CD4-positive, alpha-beta T cell treated with Interferon alpha-2 for 1 hour (primary cell): ENCODE measurements at places on chromosomes 11 and 22.

DNA sequence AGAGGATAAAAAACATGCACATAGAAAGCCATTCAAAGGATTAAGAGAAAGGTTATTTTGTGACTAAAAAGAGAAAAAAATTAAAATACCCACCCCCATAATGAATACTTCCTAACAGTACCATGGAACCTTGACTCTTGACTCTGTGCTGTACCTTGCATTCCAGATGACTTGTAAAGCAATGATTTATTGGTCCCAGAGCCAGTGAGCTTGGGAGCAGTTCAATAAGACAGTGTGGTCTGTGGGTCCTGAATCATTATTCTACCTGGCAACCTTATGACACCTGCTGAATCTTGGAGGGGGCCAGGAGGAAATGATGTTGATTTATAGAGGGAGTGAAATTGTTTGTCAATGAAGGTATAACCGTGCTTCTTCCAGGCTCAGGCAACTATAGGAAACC is 34.2 kb upstream of the PAX6 start:
- no peak for DNase-seq

DNA sequence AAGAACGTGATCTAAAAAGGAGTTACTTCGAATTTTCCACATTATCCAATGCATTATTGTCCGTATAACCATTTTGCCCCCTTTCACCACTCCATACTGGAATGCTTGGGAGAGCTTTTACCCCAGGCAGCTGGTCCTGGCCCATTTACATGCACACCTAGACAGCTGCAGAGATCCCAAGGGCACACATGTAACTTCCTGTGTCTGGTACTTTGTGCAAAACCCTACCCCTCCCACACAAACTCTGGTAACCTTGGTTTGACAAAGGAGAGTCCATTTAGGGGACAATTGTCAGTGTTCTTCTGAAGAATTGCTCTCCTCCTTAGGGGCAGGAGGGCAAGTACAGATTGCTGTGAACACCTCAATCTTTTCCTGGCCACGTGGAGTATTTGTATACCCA is 57.3 kb upstream of the SORL1 start:
- DNase-seq, result no peak

GRCh38 chr11:111298413-111299100 is at the start of gene POU2AF3:
Gene POU2AF3, plus strand, starts transcription at chr11:111298546. Its CDS starts 36 bp downstream, at chr11:111298582.
- no peak for DNase-seq

- DNase-seq, result no peak
Observed at GRCh38 chr11:15493921-15494620, 379.3 kb downstream of the INSC start.

GRCh38 chr11:6844356-6844755 is 1.1 kb upstream of the OR10A5 start:
- no peak for DNase-seq

GRCh38 chr22:42622061-42622710 is 7.5 kb upstream of the POLDIP3 start:
- no peak for DNase-seq

- no peak for DNase-seq
Observed at GRCh38 chr11:329886-330253, 9.2 kb upstream of the IFITM3 start.

DNA sequence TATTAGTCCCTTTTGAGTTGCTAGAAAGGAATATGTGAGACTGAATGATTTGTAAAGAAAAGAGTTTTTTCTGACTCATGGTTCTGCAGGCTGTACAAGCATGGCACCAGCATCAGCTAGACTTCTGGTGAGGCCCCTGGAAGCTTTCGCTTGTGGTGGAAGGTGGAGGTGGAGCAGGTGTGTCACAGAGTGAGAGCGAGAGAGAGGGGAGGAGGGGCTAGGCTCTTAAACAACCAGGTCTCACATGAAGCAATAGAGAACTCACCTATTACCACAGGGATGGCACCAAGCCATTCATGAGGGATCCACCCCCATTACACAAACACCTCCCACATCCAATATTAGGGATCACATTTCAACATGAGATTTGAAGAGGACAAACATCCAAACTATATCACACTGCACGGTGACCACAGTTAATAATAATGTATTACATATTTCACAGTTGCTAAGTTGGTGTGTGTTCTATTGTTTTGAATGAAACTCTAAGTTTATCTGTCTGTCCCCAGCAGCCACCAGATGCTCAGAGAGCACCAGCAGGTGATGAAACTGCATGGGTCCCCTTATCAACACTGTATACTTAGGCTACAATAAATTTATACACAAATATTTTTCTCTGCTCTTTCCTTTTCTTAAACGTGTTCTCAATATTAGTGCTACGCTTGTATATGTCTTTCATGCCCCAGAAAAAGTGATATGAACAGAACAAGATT is 14.1 kb downstream of the ZFP91 start:
- no peak for DNase-seq

- no peak for DNase-seq
Observed at GRCh38 chr11:1435820-1436467, 46.2 kb downstream of the BRSK2 start.

- no peak for DNase-seq
Observed at GRCh38 chr22:50564289-50564688, 1.6 kb upstream of the SYCE3 start.

DNA sequence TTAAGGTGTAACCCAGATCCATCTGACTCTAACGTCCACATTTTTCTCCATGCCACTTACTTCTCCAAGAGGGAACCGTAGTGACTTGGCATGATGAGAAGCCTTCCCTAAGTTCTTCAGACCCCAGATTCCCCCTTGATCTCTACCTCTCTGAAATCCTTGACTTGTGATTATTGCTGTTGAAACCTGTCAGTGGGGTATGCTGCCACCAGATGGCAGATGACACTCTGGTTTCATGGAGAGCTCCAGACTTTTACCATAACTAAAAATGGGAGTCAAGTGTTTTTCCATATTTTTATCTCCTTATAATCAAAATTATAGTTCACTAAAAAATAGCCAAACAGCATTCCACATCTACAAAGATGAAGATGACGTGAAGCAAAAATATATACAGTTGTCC is 504.2 kb downstream of the SOX6 start:
- DNase-seq, result no peak

DNA sequence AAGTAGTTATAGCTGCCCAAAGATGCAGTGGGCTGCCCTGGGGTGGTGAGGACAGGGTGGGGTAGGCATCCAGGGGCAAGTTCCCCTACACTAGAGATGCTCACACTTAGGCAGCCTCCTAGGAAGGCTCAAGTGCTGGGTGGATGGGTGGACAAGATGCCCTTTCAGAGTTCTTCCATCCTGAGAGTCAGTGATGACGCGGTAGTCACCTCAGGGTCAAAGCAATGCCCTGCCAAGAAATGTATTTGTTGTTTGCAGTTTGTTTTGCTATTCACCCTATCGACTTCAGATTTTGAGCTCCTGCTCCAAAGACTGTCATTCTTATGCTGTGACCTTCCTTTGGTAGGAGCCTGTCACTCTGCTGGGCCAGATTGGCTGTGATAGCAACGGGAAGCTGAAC is 18.9 kb downstream of the POLA2 start:
- DNase-seq, result no peak

DNA sequence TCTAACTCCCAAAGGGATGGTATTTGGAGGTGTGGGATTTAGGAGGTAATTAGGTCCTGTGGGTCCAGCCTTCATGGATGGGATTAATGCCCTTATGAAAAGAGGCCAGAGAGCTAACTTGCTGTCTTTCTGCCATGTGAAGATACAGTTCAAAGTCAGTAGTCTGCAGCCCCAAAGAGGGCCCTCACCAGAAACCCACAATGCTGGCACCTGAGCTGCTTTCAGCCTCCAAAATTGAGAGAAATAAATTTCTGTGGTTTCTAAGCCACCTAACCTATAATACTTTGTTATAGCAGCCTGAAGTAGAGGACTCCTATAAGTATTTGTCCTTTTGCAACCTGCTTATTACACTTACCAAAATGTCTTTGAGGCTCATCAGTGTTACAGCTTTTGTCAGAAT is 16.2 kb downstream of the ATM start:
- DNase-seq, result no peak

DNA sequence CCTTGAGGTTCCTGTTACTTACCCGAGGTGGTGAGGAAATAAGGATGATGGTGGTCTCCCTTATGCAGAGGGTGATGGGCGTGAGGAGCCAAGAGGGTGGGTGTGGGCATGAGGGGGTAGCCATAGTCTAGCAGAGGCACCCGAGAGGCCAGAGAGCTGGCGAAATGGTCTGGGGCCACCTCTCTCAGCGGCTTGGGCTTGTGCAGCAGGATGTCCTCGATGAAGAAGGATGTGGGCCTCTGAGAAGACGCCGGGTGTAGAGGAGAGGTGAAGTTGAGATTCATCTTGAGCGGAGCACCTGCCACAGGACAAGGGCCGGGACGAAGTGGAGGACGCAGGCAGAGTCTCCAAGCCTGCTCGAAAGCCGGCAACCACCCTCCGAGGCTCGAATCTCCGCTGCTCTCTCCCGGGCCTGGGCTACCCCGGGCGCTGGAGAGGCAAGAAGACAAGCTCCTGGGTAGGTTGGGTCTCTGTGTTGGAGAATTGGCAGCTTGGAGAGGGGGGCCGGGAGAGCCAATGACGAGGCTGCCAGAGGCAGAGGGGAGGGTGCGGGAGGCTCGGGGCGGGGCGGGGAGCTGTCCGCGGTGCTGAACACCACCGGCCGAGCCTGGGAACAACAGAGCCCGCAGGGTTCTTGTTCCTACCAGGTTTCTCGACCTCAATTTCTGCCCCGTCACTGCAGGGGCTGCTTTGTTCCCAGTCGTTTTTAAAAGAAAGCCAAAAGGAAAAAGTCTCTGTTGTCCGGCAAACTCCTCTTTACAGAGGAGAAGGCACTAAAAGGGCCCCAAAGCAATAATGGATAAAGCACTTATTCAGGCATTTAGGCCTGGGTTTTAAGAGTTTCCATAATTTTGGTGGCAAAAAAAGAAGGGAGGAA is at the start of gene BSX:
BSX (minus strand) TSS at position 447 of the 877 bp plus-strand sequence; CDS start at position 284, 163 bp downstream.
- DNase-seq, result no peak

DNA sequence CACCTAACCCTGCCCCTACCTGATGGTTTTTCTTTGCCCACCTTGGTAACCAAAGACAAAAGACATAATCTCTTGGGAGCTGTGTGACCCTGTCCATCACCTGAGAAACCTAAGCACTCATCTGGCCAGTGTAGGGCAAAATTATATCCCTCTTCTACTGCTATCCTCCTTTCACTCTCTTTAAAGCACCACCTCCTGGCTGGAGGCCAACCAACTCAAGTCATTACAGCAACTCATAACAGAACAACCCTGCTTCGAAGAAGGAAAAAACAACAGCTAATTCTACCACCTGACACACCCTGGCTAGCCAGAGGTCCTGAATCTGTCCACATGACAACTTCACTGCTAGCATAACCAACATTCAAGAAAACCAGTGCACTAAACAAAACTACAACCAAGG is 45.5 kb downstream of the GAS2 start:
- no peak for DNase-seq

- no peak for DNase-seq
Observed at GRCh38 chr22:38126928-38127668, 16.6 kb upstream of the BAIAP2L2 start.
